ENCODE measurements at places on chromosomes 3 and 15.

- no peak for DNase-seq
Observed at GRCh38 chr15:98524838-98525660, 123.3 kb upstream of the IGF1R start.

GRCh38 chr3:100891033-100891432, 102.2 kb downstream of the ABI3BP start:
- no peak for DNase-seq

DNA sequence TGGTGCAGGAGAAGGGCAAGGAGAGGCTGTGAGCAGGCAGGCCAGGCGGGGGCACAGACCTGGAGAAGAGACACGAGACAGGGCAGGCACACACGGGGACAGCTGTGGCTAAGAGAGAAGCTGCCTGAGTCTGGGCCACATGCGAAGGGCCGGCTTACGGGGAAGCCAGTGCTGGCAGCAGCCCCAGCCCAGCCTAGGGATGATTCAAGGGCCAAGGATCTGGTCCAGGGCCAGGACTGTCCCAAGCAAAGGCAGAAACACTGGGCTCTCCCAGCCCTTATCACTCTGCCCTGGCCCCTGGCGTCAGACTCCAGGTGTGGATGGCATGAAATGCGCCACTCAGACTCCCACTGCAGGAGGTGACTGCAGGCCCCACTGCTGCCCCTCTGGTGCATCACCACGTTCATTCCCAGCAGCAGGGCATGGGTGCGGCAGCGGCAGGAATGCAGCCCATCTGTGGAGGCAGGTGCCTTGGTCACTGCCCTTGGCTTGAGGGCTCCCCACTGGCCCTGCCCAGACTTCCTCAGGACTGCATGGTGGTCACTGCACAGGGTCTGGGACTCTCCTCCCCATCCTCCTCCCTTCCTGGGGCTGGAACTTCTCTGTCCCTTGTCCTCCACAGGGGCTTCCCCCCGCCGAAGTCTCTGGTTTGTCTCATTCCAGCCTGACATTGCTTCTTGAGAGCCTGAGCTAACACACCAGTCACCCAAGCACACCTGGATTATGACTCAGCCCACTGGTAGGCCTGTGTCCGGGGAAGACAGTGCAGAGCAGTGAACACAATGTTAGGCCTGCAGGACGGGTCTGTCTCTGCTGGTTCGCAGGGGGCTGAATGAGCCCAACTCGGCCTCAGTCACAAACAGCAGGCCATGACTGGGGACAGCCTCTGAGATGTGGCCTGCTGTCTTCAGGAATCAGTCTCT, 69.3 kb downstream of the TBC1D2B start:
- DNase-seq = no peak

DNA sequence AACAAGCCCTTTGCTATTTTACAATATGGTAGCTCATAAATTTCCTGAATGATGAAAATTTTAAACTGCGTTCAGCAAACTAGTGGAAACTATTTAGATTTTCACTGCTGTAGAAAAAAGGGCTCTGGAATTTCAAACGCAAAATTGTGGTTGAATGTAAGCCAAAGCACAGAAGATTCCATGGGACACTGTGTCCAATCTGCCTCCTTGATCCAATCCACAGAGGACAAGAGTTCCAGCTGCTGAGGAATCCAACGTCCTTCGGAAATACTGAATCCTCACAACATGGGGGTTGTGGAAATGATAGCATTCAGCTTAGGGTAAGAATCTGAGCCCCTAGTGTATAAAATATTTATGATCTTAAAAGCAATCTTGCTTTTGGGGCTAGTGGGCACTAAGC, 161.0 kb downstream of the PLD1 start:
- no peak for DNase-seq

GRCh38 chr15:76840830-76841460, 64.2 kb downstream of the SCAPER start:
- DNase-seq = no peak

DNA sequence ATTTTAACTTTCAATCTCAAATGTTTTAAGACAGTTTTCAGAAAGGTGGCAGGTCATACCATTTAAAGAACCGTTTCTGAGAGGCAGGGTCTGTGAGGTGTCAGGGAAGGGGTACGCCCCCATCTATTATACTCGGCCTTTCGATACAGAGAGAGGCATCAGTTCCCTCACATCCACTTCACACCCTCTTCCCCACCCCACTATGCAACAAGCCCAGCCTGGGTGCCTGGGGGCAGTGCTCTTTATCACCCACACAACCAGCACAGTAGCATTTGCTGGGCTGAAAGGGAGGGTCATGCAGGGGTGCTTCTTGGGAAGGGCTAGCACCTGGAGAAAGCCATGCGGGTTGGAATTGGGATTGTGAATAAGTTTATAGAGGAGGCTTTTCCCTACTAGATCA, 56.0 kb upstream of the KCNMB2 start:
- no peak for DNase-seq

DNA sequence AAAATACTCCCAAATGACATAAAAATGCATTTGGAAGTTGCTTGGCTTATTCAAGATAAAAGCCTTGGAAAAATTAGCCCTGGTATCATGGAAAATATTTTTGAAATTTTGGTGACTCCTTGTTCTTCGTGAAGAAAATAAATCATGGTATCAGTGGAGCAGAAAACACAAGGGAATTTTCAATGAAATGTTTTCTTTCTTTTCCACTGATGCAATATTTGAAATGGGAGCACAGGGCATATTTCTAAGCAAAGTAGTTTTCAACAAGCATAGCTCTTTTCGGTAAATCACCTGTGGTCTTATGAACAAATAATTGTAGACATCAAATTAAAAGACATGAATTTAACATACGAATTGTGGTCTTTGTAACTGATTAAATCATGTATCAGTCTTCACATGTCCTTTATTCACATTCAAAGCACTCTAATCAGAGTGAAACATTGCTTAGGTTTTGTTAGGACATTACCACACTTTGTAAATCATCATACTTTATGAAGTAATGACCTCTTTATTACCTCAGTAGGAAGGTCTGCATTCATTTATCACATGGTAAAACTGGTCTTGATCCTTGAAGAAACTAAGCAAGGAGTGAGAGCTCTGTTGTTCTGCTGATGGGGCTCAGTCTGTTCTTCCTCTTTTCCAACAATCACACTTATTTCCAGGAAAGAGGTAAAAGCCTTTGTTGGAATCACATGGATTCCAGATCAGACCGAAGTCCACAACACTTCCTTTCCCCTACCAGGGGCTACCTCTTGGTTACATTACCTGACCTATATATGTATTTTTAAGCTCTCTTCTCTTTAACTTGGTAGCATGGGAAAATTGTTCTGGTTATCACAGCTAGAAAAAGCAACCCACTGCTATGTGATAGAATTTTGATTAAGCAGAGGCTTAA, 413.5 kb upstream of the THBS1 start:
- DNase-seq = no peak

- DNase-seq = no peak
Observed at GRCh38 chr3:174633342-174633741, 225.8 kb upstream of the NAALADL2 start.

- DNase-seq = no peak
Observed at GRCh38 chr15:99283717-99284116, 32.4 kb downstream of the LRRC28 start.

- DNase-seq = no peak
Observed at GRCh38 chr3:14082108-14082657, 42.5 kb downstream of the CHCHD4 start.

DNA sequence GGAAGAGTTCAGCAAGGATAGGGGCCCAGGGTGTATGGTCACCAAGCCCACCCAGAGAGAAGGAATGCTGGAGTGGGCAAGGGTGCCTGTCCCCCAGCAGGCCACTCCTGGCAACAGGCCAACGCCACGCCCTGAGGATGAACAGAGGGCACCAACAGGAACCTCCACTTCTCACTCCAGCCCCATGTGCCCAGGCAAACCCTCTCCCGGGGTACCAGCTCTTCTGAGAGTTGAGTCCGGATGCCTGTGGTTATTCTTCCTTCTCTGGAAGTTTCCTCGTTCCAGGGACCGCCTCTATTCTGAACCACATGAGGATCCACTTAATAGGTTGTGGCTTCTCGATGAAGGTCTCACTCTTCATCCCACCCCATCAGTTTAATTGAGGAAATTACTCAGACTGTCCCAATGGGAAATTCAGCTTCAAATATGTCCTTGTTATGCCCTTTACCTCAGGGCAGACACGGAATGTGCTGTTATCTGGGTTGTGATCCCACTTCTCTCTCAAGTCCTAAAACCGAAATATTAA, 114.3 kb downstream of the LIPC start:
- no peak for DNase-seq

DNA sequence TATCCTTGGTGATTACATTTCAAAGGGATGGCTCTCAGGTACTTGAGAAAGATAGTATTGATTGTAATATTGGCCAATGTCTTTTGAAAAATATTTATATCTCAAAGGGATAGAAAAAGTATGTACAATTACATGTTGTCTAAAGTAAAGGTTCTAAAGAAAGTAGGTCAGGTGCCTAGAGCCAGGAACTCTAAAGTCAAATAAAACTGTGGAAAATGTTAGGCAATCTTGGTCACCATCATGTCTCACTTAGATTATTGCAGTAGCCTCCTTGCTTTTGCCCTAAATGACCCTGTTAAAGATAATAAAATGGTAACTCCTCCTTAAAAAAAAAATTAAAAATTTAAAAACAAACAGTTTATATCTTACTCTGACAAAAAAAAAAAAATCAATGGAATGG, 198.5 kb upstream of the ARPP21 start:
- DNase-seq = no peak

- no peak for DNase-seq
Observed at GRCh38 chr15:60297047-60297446, 100.7 kb downstream of the ANXA2 start.

GRCh38 chr3:154926721-154927120, 153.4 kb upstream of the MME start:
- no peak for DNase-seq

- no peak for DNase-seq
Observed at GRCh38 chr15:96849271-96849900, 518.9 kb downstream of the NR2F2 start.

GRCh38 chr3:32495085-32495484, 7.6 kb downstream of the CMTM6 start:
- DNase-seq = no peak

- no peak for DNase-seq
Observed at GRCh38 chr3:36763850-36764703, at the start of gene DCLK3. Gene DCLK3 (minus strand): TSS chr3:36764553. CDS start chr3:36764263, 290 bp downstream.

DNA sequence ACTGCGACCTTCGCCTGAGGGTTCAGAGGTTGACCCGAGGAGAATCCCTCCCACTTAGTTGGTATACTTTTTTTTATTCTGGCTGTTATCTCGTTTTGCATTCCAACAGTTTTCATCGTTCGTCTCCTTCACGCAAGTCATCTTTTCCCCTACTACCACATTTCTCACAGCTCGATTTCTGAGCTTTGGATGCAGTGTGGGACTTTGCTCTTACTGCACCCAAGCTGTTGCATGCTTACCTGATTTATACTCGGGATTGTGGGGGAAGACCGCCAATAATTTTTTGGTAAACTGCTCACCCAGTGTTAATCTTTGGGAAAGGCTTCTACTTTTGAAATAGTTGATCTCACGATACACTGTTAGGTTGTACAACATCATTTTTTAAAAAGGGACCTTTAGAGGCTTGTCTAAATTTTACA, 702 bp downstream of the TBC1D23 start:
- no peak for DNase-seq

DNA sequence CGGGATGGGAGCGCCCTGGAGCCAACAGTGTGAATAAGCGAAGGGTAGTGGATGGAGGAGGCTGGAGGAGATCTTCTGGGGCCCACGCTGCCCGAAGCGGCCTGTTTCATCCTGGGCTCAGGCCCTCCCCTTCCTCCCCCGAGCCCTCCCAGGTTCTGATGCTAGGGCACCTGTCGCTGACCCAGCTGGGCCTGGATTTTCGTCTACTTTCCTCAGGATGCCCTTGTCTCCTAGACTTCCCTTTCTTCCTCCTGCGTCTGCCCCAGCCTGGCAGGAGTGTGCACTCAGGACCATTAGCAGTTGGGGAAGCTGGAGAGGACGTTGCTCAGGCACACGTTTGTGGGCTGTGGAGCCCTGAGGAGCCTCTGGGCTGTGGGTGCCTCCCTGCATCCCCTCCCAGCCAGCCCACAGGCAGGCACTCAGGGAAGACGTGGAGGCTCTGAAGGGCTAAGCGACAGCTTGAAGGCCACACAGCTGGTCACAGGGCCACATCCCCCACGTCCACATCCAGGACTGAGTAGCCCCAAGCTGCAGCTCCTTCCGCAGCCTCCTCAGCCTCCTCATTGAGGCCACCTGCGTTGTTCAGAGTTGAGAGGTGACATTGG, 23.9 kb upstream of the PIGZ start:
- no peak for DNase-seq

DNA sequence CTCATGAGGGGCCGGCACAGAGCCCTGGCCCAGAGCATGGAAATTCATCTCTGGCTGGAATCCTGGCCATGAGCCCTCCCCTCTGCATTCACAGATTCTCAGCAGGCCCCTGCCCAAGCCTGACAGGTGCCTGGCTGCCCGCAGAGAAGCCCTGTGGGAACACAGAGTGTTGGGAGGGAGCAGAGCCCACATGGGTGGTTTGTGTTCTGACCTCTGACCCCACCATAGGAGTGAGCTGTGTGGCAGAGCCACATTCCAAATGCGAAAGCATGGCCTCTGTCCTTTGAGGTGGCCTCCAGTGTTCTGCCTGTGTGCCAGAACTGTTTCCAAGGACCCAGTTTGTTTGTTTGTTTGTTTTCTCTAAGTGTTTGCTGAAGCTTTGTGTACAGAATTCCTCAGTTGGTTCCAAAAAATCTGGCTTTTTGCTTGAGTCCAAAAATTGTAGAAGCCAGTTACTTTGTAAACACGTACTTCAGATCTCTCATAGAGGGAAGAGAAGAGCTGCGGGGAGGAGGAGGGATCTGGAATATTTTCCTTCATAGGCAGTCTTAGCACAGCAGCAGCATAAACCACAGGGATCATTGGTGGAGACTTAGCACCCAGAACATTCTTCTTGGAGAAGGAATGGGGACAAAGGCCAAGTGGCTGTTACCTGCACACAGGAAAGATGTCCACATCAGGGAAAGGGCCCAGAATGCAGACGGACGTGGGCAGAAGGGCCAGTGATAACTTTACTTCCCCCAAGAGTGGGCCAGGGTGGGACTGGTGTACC, 36.0 kb downstream of the GRAMD2A start:
- no peak for DNase-seq

GRCh38 chr3:116140100-116140689, 305.1 kb downstream of the LSAMP start:
- DNase-seq = no peak

- DNase-seq = no peak
Observed at GRCh38 chr15:44883199-44883877, 73.1 kb upstream of the TERB2 start.

DNA sequence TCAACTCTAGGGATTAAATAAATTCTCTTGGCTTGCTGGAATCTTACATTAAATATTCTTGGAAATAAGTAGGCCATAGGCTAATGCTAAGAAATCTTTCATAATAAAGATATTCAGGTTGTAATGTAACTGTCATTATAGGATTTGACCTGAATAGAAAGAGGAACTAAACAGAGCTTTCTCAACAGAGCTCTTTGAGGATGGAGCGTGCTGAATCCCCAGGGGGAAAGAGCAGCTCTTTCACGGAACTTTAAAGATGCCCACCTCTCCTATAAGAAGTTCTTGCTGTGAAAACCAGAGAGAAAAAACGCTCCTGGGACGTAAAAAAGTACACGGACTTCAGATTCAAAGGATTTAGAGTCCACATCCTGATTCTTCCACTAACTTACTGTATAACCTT, 77.9 kb downstream of the NTRK3 start:
- DNase-seq = no peak
